ENCODE measurements at places on chromosomes 4 and X. TPM values are rescaled to one million over a fixed set of nuclear protein-coding genes. Genes with fewer than 3 reads are reported as not detected.

The CSAG2 gene
- not detected for total RNA-seq

The PAGE1 gene
- total RNA-seq, result not detected

The FAM236D gene
- not detected for total RNA-seq

The CCDC160 gene
- 3.0 TPM for total RNA-seq

The HS6ST2 gene
- 29.4 TPM for total RNA-seq

The DSPP gene
- total RNA-seq, result not detected

The SPANXA2 gene
- not detected for total RNA-seq

The CYLC1 gene
- not detected for total RNA-seq

The GABRQ gene
- 0.99 TPM for total RNA-seq

The HHIP gene
- total RNA-seq, result 1.6 TPM

The NUP54 gene
- total RNA-seq, result 73.7 TPM
